ENCODE measurements at places on chromosomes 12 and 14. TPM values are rescaled to one million over a fixed set of nuclear protein-coding genes. Genes with fewer than 3 reads are reported as not detected.

DNA sequence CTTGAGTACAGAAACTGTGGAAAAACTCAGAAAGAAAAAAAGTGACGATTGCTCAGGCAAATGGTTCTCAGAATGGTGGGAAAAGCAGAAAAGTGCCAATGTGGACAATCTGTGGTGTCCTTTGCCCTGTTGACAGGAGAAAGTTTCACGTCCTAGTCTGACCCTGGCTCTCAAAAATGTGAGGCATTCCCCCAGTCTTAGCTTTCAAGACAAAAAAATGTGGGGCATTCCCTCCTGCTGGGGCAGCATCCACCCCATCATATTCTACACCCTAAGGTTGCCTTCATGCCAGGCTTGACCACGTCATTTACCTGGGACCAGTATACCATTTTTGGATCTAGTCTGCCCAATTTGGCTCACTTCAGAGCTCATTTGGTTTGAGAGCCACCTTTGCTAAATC, 20.7 kb upstream of the ANAPC7 start:
- DNase-seq = no peak

GRCh38 chr12:132675757-132676432, 11.2 kb downstream of the POLE start:
- DNase-seq = no peak

DNA sequence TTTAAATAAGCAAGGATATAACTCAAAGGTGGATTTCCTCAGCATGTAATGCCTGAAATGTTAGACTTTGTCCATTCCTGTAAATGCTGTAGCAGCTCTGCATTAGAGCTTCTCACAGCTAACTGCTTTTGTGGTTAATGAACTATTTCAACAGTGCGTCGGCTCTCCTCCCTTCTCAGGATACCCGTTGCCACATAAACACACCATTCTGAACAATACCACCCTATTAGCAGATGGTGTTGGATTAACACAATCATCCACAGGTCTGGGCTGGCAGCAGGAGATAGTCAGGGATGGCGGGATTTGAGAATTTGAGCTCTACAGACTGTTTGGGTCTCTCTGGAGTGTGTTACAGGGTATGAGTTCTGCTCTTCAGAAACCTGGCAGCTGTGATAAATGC, 33.5 kb upstream of the C12orf42 start:
- DNase-seq = no peak

- no peak for DNase-seq
These were observed 7.6 kb downstream of the KCTD10 start for GRCh38 chr12:109469517-109469916.

DNA sequence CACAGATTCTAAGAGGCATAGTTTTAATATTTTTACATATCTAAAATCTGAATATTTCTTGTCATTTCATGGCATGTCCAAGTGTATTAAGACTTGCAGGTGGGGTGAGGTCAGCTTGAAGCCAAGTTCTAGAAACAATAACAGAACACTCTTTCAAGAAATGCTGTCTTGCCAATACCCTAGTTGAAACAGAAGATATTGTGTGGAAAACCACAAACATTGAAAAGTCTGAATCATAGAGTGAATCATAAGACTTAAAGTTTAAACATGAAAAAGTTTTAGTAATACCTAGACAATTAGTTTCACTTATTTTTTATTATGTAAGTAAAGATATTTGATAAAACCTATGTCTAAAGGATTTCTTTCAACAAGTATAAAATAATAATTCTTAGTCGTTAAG, 191.5 kb upstream of the CAND1 start:
- DNase-seq = no peak

GRCh38 chr14:100822532-100823296, 3.2 kb upstream of the MEG3 start:
- DNase-seq = no peak

DNA sequence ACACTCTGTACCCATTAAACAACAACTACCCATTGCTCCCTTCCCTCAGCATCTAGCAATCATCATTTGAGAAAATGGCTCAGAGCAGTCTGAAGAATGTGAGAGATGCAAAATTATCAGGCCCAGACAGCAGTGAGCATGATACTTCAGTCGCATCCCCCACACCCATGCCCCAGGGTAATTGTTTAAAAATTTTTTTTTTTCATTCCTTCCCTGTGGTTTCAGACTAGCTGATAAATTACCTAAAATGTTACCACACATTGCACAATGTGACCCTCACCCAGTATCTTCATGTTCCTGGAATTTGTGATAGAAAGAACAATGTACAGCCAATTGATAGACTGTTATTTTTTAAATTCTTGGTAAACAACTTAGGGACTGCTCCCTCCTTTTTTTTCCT, 11.3 kb upstream of the USP15 start:
- DNase-seq = no peak

- no peak for DNase-seq
These were observed 9.3 kb upstream of the NID2 start for GRCh38 chr14:52078095-52078531.

DNA sequence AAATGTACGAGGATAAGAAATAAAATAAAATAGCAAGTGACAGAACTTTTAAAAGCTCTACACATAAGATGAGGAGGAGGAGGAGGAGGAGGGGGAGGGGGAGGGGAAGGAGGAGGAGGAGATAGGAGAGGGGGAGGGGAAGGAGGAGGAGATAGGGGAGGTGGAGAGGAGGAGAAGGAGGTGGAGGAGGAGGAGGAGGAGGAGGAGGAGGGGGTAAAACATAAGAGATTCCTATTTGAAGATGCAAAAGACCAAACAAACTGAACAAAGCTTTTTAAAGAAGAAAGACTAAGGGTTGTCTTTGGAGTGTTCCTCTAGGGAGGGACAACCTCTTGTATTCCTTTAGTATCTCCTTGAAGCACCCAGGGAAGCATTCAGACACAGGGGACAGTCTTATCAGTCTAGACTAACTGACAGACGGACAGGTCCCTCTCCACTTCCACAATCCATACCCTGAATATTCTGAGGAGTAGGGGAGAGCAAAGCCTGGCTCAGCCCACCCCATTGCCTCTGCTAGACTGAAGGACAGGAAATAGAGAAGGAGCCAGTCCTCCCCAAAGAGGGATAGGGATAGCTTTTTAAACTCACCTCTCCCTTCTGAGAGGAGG, 12.9 kb downstream of the TC2N start:
- DNase-seq = no peak

DNA sequence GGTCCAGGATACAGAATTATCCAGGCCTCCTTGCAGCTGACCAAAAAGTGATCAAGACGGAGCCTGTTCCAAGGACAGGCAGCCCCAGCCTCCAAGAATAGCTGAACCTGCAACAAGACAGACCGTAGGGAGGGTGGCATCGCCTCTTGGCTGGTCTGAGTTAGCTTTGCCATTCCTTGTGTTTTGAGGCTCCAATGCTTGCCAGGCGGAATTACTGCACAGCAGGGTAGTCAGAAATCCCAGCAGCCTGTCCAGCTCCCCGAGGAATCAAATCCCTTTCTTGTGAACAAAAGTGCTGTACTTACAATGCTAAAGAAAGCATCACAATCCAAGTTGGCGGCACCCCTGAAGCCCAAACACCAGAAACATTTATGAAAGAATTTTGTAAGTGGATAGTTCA, 246.9 kb downstream of the TMEM132C start:
- DNase-seq = no peak

- DNase-seq = peak; percentile 38
These were observed 840 bp downstream of the PNP start for GRCh38 chr14:20469890-20470602.

Gene ANO2
- 2.2 TPM for polyA plus RNA-seq

Gene FLRT2
- 119 TPM for polyA plus RNA-seq

Gene PTPRO
- polyA plus RNA-seq = 0.19 TPM

Gene PRB4
- not detected for polyA plus RNA-seq

Gene INSM2
- polyA plus RNA-seq = not detected

Gene CHGA
- 706 TPM for polyA plus RNA-seq

Gene SLC41A2
- 6.9 TPM for polyA plus RNA-seq

Gene VPS37B
- polyA plus RNA-seq = 30.1 TPM

Gene TAS2R20
- not detected for polyA plus RNA-seq

Measured in pancreas (tissue), 10 donors.